Activated CD8-positive, alpha-beta T cell treated with anti-CD3 and anti-CD28 coated beads, Interleukin-2, amount 10 ng/mL, durations not matched to agents 7 days and 5 days (primary cell): ENCODE measurements at places on chromosomes 5 and 9. TPM values are rescaled to one million over a fixed set of nuclear protein-coding genes. Genes with fewer than 3 reads are reported as not detected.

ANXA2R gene
- 29.3 TPM for total RNA-seq

PCAT7 gene
- not detected for total RNA-seq

PCDHA6 gene
- not detected for total RNA-seq

FAM221B gene
- not detected for total RNA-seq

SLC6A3 gene
- not detected for total RNA-seq

CARTPT gene
- total RNA-seq = not detected

FIBCD1 gene
- total RNA-seq = not detected

CLIC3 gene
- total RNA-seq = 3.6 TPM

C9orf153 gene
- 0.34 TPM for total RNA-seq

STX17 gene
- 40.0 TPM for total RNA-seq

CD274 gene
- total RNA-seq = 4.0 TPM
